ENCODE measurements at places on chromosomes 2 and 18.

- no peak for DNase-seq
Observed at GRCh38 chr2:239316562-239317465, 84.0 kb downstream of the HDAC4 start.

DNA sequence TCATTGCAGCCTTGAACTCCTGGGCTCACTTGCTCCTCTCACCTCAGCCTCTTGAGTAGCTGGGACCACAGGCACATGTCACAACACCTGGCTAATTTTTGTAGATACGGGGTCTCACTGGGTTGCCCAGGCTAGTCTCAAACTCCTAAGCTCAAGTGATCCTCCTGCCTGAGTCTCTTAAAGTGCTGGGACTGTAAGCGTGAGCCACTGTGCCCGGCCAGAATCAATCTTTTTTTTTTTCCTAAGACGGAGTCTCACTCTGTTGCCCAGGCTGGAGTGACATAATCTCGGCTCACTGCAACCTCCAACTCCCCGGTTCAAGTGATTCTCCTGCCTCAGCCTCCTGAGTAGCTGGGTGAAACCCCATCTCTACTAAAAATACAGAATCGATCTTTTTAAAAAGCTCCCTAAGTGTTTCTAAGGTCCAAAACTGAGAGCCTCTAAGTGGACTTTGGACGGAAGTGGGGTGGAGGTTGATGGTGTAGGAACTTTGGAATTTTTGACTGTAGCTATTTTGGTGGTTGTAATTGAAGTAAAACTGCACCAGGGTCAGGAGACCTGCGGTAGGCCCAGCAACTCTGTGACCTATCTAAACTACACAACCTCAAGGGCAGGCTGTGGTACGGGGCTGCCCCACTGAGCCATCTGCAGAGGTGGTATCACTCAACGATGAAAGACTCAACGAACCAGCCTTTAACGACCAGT is 82.9 kb downstream of the POLR1A start:
- DNase-seq = no peak

- DNase-seq = no peak
Observed at GRCh38 chr2:55995211-55995610, 71.6 kb upstream of the EFEMP1 start.

DNA sequence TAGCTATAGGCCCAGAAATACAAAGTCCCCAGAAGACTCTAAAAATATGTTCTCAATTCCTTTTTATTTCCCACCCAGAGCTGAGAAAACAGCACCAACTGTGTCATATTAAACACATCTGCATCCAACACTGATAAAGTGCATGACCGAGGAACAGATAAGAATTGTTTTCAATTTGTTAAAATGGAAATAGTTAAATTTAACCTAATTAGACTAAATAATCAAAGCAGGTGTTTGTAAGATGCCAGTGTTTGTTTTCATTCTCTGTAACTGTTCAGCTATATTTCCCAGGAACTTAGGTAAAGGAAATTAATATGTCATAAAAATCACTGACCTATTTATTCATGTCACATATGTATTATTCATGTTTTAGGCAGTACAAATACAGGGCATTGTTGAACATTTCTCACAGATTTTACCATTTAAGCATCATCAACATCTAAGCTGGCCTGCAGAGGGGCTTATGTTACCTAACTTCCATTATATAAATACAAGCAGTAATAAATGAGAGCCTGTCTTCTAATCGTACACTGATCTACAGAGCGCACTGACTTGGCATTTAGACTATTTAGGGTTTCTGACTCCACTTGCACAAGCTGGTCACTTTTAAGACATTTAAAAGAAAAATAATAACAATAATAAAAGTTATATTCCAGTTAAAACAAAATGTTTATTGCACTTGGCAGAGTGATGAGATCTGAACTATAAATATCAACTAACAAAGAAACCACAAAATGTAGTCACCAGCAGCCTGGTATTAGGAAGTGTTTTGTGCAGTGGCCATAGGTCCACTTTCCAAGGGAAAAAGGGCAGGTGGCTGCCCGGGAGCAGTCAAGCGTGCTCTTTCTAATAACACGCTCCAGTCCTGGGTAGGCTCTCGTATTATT is 86.6 kb upstream of the ZFP36L2 start:
- DNase-seq = no peak

DNA sequence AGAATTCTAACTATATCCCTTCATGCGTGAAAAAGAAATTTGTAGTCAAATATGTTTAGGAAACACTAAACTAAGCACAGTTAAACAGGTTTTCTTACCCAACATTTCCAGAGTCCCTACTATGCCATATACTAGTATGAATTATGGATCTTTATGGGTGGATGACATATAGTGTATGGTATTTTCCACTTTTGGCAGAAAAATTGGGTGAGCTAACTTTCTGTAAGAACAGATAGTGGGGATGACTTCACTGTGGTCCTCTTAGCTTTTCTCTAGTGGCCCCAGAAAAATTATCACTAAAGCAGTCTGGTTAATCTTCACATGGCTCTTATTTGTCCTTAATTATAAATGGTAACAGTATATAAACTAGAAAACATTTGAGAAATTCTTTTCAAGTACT is 240.0 kb upstream of the GULP1 start:
- DNase-seq = no peak

DNA sequence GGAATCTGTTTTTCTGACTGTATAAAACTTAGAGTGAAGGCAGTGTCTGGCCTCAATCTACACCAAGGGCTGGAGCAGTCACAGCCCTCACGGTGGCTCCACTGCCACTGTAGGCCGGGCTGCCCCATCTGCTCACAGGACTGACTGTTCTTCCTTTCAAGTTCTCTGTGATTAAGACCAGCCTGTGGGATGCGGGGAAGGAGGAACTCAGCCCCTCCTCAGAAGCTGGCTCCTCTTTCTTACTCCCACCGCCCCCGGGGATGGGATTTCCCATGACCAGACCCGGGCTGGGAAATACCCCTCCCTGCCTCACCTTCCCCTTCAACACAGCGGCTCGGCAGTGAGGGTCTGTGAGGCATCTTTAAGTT is 106.0 kb downstream of the COPS8 start:
- DNase-seq = no peak

DNA sequence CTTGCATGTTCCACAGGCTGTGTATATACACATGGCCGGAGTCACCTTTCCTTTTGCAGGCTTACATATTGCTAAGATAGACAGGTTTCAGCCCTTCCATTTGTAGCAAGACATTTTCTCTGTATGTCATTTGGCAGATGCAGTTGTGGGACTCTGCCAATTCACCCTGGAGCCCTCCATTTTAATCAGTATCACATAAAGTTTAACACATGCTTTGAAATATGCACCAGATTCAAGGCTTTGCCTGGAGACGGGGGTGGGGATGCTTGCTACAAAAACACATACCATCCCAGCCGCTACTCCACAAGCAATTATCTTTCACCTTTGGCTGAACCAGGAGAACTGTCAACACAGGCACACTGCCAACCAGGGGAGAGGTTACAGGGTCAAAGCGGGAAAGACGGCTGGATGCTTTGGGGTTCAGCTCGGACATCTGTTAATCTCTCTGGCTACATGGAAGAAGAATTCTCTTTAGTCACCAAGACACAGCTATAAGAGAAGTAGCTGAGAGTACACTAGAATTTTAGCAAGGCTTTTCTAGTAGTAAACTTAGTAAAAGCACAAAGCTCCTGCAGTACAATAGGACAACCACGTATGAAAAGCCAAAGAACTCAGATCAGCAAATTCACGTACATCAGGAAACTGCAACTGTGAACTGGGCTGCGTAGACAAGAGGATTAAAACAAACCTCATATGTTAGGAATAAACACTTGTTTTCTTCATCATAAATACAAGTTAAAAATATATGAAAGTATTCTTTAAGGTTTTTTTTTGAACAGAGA is 130.9 kb downstream of the EXOC6B start:
- no peak for DNase-seq

GRCh38 chr2:3265981-3266924 is 111.4 kb downstream of the EIPR1 start:
- DNase-seq = no peak

Measured in caudate nucleus (tissue), 63 donors.